SK-N-DZ (cell line): ENCODE measurements at places on chromosomes 2 and 18.

DNA sequence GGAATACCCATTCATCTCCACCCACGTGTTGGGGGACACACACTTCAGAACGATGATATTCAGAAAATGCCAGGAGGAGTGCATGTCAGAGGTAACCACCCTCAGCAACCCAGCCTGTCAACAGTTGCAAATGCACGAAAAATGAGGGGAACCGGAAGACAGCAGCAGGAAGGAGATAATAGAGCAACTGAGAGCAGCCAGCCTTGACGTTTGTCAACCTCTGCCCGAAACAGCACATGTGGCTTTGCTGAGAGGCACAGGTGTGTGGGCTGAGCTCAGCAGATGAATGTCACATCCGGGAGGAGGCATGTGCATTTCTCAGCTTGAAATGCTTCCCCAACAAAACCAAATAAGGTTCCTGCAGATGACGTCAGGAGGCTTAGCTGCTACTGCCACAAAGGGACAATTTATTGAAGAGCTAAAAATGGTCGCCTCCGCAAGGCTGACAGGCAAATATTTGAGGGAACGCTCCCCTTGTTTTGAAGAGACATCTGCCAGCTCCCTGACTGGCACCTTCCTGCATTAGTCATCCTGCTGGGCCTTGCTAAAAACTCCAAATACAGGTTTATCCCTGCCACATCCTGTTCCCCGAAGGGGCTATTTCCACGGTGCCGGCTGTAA, 419.0 kb downstream of the NBAS start:
- no peak for DNase-seq

DNA sequence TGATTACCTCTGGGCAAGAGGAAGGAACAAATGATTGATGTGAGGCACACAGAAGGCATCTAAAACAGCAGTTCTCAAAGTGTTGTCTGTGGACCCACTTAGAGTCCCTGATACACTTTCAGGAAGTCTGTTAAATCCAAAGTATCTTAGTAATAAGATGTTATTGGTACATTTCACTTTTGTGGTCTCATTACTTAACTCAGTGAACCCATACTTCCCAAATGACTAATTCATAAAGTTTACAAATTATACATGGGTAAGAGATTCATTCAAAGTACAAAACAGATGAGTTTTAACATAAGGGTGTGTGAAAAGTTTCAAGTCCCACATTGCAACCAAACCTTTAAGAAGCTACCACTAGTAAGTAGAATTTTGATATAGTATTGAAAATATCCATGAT, 440.5 kb downstream of the NUP35 start:
- no peak for DNase-seq

- DNase-seq, result no peak
Observed at GRCh38 chr2:165196411-165196810, 7.4 kb downstream of the SCN3A start.

DNA sequence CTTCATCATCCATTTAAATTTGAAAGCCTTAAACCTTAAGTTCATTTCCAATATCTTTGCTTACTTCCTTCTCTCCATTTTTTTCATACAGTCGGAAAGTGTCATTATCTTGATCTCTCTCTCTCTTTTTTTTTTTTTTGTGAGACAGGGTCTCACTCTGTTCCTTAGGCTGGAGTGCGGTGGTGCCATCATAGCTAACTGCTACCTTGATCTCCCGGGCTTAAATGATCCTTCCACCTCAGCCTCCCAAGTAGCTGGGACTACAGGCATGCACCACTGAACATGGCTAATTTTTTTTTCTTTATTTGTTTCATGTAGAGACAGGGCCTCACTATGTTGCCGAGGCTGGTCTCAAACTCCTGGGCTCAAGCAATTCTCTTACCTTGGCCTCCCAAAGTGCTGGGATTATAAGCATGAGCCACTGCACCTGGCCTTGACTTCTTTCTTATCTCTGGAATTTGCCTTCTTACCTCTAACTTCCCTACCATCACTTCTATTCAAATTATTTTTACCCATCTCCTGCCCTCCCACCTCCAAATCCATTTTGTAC, 222.2 kb downstream of the MYCN start:
- DNase-seq, result peak; percentile 97

DNA sequence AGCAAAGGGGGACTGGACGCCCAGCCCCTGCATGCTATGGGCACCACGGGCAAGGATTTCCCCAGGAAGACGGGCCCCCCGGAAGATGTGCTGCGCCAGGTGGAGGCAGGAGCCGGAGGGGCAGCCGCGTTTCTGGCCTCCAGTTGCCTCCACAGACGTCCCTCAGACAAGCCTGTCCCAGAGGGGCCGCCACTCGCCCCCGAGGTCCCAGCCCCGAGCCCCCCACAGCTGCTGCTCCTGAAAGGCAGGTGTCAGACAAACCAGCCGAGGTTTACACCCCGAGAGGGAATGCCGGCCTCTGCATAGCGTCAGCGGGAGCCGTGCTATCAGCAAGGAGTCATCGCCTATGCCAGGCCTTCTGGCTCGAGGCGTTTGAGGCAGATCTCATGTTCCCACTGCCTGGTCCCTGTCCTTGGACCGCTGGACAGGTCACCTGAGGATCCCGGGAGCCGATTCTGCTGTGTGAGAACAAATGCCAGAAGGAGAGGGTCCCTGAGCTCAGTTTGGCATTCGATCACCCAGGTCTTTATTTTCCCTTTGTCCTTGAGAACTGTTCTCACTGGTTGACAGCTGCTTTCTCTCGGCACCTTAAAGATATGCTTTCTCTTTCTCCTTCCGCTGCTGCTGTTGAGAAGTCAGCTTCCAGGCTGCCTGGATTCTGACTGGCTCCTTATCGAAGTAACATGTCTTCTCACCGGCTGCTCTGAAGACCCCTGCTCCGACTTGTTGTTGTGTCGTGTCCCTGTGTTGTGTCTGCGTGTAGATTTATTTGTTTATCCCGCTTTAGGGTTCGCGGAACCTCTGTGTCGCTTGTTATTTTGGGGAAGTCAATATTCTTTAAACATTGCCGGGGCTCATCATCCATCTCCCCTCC, 20.6 kb downstream of the CROCC2 start:
- DNase-seq, result no peak

- peak; percentile 82 for DNase-seq
Observed at GRCh38 chr2:74735564-74735963, 81.5 kb downstream of the SEMA4F start.

GRCh38 chr2:199370150-199370780, 87.5 kb downstream of the SATB2 start:
- peak; percentile 15 for DNase-seq

DNA sequence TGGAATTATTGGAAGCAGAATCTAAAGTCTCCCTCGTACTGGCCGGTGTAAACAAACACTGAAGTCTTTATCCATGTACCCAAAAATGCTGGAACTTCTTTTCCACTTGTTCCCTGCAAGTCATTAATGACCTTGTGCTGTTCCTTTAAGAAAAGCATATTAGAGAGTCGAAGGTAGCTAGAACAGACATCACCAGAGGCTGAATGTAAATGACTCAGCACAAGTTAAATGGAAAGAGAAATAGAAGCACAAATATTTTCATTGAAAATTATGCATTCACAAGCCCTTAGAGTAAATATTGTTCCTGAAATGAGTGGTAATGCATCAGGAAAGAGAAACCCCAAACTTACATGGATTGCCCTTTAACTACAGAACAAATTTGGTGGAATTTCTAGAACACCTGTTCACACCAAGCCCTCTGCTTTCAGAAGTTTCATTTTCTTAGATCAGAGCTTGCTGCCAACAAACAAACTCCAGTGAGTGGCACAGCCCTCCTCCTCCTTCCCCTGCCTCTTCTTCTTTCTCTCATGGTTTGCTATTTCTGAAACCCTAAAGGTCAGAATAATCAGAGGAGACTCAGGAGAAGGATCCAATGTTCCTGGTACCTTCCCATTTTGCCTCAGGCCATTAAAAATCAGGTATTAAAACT, 264.3 kb downstream of the TXNL1 start:
- no peak for DNase-seq

- no peak for DNase-seq
Observed at GRCh38 chr18:35106845-35107148, 65.6 kb downstream of the MAPRE2 start.

DNA sequence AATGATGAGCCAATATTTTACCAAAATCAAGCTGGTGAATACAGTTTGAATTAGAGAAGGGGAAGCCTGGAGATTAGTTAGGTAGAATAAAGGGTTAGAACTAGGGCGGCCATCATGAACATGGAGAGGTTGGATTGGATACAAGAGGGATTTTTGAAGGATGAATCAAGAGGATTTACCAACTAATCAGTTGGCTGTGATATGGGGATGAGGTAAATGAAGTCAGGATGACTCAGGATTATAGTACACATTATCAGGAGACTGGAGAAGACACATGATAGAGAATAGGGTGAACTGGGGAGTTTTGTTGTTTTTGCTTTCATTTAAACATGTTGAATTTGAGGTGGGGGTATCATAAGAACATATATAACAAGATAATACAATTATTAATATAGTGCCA, 73.8 kb upstream of the PROKR1 start:
- DNase-seq, result no peak

DNA sequence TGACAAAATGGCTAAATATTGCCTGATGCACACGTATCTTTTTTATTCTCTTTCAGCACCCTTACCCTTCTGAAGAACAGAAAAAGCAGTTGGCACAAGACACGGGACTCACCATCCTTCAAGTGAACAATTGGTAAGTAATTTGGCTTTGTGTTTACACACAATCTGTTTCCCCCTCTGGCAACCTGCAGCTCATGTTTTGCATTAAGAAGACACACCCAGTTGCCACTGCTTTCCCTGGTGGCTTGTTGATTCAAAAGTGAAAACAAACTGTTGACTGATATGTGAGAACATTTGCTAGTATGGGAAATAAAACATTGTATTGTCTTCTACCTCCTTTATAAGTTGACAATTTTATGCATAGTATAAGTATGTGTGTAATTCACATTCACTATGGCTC, 113.0 kb downstream of the MEIS1 start:
- DNase-seq, result no peak

GRCh38 chr18:36675542-36675941, 153.3 kb downstream of the TPGS2 start:
- no peak for DNase-seq

DNA sequence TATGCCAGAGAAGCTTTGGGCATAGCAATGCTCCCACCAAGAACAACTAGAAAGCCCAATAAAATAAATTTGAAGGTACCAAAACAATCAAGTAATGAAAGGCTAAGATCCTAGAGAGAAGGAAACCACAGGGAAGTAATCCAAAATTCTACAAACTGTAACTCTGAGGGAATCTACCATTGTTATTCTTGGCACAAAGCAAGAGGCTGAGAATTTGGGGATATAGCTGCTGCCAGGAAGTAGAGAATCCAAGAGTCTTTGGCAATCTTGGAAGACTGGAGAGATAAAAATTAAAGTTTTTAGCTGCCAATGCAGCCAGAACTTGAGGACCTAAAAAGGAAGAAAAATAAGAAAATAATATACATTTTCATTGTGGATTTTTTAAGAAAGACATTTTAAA, 68.5 kb downstream of the PIGN start:
- no peak for DNase-seq

GRCh38 chr18:961644-962355, 57.1 kb downstream of the ADCYAP1 start:
- peak; percentile 49 for DNase-seq

- no peak for DNase-seq
Observed at GRCh38 chr2:168175469-168175868, 71.9 kb downstream of the STK39 start.

DNA sequence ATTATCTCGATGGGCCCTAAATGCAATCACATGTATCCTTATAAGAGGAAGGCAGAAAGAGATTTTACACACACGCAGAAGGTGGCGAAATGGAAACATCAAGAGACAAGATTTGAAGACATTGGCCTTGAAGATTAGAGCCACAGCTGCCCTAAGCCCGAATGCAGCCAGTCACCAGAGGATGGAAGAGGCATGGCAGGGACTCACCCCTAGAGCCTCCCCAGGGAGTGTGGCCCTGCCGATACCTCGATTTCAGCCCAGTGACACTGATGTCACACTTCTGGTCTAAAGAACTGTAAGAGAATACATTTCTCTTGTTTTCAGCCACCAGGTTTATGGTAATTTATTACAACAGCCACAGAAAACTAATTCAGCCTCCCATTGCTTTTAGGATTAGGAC, 17.4 kb downstream of the TTC39C start:
- no peak for DNase-seq
